ENCODE measurements at places on chromosomes 4 and X.

GRCh38 chr4:152041295-152041694 lies 280.5 kb upstream of the GATB start:
- no peak for DNase-seq

GRCh38 chr4:102598086-102598761 lies 97.1 kb downstream of the NFKB1 start:
- peak; percentile 63 for DNase-seq

DNA sequence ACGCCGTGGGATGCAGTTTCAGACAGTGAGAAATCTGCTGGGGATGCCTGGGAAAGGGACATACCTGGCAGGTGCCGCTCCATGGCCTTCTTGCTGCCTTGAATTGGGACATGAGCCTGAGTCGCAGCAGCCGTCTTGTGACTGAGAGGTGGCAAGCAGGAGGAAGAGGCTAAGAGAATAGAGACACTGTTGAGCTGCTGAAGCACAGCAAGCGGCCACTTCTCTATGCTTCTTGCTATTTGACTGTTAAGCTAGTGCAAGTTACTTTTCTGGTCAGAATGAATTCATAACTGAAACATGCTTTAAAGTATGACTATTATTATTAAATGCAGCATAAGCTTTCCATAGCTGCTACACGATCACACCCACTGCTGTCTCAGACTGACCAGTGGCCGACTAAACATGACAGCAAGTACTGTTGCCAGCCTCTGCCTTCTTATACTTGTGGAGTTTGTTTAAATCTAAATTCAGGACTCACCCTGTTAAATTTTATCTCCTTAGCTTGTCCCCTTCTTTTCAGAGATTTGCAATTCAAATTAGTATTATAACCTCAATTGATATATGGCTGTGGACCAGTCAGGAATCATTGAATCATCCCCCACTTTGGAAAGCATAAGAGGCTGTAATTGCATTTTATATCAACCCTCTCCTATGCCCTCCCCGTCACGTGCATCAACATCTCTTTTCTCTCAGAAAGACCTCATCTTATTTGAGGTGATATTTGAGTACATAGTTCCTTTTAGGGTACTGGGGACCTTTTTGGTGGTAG lies 24.8 kb upstream of the ACSL1 start:
- DNase-seq: no peak

- no peak for DNase-seq
Observed at GRCh38 chrX:12162420-12162819, 24.1 kb downstream of the FRMPD4 start.

DNA sequence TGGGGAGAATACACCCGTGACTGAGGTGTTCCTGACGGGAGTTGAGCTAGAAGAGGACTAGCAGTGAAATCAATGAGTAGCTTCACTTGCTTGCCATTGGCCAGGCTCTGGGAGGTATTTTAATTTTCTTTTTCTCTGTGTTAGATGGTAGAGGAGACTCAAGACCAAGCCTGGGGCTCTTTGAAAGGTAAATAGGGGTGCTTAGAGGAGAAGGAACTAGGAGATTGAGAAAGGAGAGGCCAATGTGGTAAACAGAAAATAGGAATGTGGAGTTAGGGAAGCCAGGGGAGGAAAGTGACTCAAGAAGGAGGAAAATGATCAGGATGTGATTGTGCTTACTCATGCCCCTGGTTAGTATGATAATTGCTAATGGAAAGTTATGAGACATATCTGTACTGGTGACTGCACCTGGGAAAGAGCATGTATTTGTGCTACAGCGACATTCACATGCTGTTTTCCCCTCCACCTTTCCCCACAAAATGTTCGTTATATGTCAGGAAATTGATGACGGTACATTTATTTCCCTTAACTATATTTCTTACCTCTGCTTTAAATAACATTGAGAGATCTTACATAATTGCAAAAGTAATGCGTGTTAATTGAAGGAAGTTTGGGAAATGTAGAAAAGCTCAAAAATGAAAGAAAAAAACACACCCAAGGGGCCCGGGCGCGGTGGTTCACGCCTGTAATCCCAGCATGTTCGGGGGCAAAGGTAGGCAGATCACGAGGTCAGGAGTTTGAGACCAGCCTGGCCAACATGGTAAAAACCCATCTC lies 16.9 kb upstream of the LRBA start:
- peak; percentile 74 for DNase-seq

DNA sequence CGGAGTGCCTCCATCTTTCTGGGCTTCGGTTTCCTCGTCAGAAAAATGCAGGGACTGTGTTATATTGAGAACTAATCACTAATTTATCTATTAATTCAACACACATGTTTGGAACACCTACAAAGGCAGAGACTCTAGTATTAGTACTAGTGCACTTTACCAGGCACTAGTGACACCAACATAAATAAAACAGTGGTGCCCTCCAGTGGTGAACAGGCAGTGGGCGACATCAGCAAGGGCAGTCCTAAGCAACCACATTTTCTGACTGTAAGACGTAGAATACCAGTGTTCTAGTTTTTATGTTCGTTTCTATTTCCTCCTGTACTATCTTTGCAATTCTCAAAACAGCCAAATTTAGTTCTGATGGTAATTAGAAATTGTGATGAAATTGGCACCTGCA lies 69.1 kb upstream of the UCP1 start:
- peak; percentile 22 for DNase-seq

DNA sequence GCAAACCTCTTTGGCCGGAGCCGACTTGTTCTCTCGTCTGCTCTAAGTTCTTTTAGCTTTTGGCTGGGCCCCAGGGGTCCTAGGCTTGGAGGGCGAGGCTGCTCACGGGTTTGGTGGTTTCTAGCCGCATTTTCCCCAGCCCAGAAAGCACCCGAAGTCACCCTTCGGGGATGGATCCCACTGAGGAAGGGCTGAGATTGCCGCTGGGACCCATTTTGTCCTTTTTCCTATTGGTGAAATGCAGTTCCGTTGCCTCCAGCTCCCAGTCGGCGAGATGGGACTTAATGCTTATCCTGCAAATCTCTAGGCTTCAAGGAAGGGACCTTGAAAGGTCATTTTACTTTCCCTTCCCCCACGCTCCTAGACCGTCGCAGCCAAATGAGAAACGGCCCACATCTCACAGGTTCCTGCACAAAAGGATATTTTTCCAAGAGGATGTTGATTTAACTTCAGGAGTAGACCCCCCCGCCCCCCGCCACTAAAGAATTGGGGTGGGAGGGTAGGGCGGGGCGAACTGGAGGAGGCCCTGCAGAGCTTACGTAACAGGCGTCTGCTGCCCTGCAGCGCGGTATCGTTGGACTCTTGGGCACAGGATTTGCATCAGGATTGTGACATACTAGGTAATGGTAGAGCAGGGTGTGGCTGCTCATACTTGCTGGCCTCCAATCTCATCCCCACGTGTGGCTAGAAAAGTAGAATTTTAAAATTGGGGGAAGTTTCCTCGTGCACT lies 564 bp downstream of the PGK1 start:
- peak; percentile 48 for DNase-seq

DNA sequence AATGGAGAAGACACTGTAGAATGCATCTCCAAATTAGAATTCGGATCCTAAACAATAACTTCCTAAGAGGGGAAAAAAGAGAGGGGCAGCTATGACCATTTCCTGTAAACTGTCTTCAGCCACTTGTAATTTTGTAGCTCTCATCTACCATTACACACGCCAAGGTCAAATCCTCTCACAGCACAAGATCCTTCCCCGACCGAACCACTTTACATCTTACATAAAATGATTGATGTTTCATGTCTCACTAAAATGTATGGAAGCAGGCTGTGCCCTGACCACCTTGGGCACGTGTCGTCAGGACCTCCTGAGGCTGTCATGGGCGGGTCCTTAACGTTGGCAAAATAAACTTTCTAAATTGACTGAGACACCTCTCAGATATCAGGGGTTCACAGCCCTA lies 24.1 kb upstream of the PBDC1 start:
- DNase-seq: peak; percentile 4

DNA sequence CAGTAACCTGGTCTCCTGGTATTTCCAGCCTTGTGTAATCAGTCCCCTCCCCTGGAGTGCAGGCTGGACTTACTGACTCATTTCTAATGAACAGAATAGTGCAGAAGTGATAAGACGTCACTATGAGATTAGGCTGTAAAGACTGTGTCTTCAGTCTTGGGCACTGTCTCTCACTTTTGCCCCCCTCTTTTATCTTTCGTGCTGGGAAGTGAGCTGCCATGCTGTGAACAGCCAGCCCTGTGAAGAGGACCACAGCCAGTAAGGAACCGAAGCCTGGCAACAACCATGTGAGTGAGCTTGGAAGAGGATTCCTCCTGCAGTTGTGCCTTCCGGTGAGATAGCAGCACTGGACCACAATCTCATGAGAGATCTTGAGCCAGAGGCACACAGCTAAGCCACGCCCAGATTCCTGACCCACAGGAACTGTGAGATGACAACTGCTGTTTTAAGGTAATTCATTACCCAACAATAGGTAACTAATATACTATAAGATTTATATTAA lies 67.5 kb upstream of the GPR34 start:
- peak; percentile 80 for DNase-seq

DNA sequence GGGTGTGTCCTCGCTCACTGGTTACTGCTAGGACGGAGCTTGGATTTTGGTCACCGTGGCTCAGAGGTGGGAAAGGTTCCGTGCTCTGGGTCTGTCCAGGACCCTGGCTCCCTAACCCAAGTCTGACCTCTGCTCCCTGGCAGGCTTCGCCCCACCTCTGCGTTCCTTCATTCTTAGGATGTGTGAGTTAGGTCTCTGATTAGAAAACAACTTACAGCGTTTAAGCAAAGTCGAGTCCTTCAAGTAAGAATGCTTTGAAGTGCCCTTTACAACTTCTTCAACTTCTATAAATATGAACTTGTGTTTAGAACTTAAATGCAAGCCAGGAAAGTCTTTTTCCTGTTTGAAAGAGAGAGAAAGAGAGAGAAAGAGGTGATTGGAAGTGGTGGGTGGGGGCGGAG lies 891 bp downstream of the TLR2 start:
- DNase-seq: peak; percentile 3

DNA sequence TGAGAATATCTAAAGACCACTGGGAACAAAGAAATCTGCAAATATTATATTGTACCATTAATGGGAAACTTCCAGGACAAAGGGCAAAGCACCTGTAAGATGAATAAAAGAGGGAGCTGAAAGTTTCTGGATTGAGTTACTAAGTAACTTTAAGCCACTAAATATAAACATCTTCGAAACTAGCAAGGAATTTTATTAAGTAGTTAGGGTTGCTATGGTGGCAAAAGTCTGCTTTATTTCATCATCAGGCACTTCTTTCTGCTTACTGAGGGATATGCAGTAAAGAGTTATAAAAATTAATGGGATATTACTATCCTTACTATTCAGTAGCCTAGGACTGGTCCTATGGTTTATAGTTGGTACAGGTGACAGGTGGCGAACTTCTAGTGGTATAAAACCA lies 33.0 kb downstream of the SMARCA1 start:
- DNase-seq: peak; percentile 57

DNA sequence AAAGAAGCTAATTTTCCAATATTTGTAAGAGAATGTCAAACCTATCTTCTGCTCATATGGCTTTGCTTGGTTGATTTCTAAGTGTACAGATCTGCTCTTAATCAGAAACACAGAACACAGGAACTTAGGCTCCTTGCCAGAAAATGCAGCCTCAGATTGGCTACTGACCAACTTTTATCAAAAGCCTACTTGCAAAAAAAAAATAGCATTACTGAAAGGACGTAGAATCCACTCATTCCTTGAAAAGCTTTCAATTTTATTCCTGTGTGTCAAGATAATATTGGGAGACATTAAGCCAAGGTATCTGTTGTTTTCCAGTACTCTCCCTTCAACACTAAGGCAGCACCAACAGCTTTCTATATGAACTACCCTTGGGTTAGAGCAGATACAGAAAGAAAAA lies 127.6 kb upstream of the INTU start:
- peak; percentile 74 for DNase-seq

DNA sequence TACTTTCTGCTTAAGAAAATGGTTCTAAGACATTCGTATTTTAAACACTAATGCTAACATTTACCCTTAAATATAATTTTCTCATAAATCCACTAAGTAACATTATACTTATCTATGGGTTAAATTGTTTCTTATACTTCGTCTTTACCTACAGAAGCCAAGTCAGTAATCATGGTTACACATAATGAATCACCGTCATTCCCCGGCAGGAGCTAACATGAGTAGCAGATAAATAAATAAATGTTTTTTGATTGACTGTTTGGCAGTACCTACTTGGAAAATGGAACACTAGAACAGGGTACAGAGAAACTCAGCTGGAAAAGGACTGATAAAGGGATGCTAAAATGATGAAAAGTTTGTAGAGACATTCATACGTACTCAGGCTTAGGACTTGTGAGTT lies 430.4 kb downstream of the ACTRT1 start:
- no peak for DNase-seq

DNA sequence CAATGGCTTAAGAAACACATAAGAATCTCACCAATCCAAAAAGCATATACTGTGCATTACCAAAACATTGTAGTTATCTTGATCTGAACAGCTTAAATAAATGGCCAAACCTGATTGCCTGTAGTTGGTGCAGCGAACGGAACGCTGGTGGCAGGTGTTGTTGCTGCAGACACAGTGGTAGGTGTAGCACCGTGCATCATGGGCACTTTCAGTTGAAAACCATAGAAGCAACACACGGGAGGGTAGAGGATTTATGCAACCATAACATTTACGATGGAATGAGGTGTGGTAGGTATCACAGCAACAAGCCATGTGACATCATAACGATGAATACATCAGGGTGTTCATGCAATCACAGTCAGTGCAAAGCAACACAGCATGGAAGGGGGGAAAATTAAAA lies 106.8 kb downstream of the MBNL3 start:
- DNase-seq: no peak

DNA sequence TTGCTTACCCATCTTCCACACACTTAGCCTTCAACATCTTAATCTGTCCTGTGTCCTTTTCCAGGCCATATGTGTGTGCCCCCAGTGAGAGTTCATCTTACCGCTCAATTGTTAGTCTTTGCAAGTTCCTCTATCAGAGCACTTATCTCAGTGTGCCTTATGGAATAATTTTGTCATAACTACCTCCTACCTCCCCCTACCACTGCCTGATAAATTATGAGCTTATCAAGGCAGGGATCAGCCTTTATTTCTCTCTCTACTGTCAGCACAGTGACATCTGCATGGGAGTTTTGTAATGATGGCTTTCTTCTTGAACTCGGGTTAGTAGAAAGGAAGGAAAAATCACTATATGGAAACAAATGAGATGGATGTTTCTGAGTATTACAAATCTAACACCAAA lies 53.2 kb downstream of the MTM1 start:
- no peak for DNase-seq
